ENCODE measurements at places on chromosomes 2 and 18.

GRCh38 chr2:9630117-9630735 is 571 bp downstream of the YWHAQ start:
- peak overlapping the region; percentile 94 for H3K27ac ChIP-seq
- H3K27me3 ChIP-seq, result no peaks in the 10 kb centered on the region
- peak; percentile 71 for DNase-seq
- H3K4me1 ChIP-seq, result peaks cover 31% of the 10 kb centered on the region
- peak overlapping the region; percentile 92 for H3K4me3 ChIP-seq
- H3K36me3 ChIP-seq, result peaks cover 11% of the 10 kb centered on the region

- H3K36me3 ChIP-seq, result no peaks in the 10 kb centered on the region
- no peak overlapping the region for H3K4me3 ChIP-seq
- no peak for DNase-seq
Measured at GRCh38 chr2:169468841-169469240, 10.5 kb upstream of the BBS5 start.

DNA sequence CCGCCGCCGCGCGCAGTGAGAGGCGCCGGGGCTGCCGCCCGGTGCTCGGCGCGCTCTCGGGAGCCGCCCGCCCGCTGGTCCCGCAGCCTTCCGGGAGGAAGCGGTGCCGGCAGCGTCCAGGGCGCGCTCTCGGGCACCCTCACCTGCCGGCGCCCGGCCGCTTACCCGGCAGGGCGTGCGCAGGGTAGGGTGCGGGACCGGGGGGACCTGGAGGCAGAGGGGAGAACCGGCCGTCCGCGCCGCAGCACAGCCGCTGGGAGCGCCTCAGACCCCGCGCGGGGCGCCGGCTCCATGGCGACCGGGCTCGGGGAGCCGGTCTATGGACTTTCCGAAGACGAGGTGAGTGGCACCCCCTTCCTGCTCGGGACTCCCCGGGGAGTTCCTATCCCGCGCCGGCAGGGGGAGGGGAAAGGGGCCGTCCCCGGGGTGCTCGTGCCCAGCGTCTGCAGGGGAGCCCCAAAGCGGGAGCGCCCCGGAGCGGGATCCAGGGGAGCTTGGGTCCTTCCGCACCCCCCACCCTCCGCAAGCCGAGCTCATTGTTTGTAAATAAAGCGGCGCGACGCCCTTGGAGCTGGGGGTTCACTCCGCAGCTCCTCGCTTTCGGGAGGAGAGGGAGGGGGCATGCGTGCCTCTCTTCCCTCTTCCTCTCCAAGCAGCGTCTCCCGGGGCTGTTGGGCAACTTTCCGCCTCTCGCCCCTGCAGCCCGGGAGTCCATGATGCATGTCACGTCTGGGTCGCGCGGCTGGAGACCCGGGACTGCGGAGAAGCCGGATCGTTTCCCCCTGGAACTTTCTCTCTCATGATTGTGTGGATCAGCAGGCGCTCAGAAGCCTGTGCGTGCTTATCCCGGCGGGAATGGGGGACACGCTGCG is 580 bp downstream of the NEDD4L start:
- H3K4me1 ChIP-seq, result peaks cover 25% of the 10 kb centered on the region
- no peaks in the 10 kb centered on the region for H3K36me3 ChIP-seq
- H3K27ac ChIP-seq, result peak overlapping the region; percentile 25

GRCh38 chr18:79986726-79987125 is 1.6 kb downstream of the TXNL4A start:
- DNase-seq, result no peak
- peaks cover 24% of the 10 kb centered on the region for H3K4me1 ChIP-seq
- peak overlapping the region; percentile 85 for H3K27ac ChIP-seq
- H3K36me3 ChIP-seq, result peaks cover 10% of the 10 kb centered on the region

- H3K4me3 ChIP-seq, result no peak overlapping the region
- no peaks in the 10 kb centered on the region for H3K27me3 ChIP-seq
- H3K4me1 ChIP-seq, result no peaks in the 10 kb centered on the region
- no peak for DNase-seq
- no peaks in the 10 kb centered on the region for H3K36me3 ChIP-seq
Measured at GRCh38 chr2:123659120-123659519, 366.0 kb upstream of the CNTNAP5 start.

DNA sequence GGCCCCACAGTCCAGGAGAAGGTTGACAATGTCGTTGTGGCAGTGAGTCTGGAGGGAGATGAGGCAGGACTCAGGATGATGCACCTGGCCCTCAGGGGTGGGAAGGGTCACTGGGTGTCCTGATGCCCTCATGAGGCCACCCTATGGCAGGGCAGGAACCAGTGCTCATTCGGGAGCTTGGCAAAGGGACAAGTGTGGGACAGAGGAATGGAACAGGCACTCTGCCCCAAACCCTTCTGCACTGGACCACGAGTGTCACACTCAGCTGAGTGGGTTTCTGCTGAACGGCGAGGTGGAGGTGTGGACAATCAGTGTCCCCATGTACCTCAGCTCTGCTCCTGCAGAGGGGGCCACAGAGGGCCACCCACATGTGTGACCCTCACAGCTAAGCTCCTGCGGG is 32.0 kb downstream of the ANKMY1 start:
- peaks cover under 1% of the 10 kb centered on the region for H3K27me3 ChIP-seq
- H3K4me3 ChIP-seq, result no peak overlapping the region
- H3K36me3 ChIP-seq, result peaks cover 68% of the 10 kb centered on the region
- H3K4me1 ChIP-seq, result peaks cover 14% of the 10 kb centered on the region

GRCh38 chr2:39266916-39267434 is 23.2 kb upstream of the CDKL4 start:
- no peaks in the 10 kb centered on the region for H3K36me3 ChIP-seq
- no peaks in the 10 kb centered on the region for H3K27me3 ChIP-seq
- no peak for DNase-seq
- H3K4me3 ChIP-seq, result no peak overlapping the region
- H3K4me1 ChIP-seq, result peaks cover 19% of the 10 kb centered on the region
